Activated B cell treated with CpG ODN at 0.5 μM for 24 hours (primary cell): ENCODE measurements at places on chromosomes 11 and 22.

DNA sequence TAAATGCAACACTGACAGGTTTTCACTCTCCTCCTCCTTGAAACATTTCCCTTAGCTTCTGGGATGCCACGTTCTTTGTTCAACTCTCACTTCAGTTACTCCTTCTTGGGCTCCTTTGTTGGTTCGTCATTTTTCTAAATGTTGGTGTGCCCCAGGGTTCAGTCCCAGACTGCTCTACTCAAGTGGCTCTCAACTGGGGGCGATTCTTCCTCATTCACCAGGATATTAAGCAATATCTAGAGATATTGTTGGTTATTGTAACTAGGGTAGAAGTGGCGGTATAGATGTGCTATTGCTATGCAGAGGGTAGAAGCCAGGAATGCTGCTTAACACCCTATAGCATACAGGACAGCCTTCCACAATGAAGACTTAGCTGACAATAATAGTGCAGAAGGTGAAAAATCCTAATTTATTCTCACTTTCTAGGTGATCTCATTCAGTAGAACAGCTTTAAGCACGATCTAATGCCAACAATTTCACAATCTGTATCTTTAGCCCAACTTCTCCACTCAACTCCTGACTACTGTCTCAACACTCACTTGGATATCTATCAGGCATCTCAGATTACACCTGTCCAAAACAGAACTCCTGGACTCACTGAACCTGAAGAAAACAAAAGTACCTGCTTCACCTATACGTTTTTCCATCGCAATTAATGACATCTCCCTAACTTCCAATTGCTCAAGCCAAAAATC, 4.6 kb downstream of the NUP160 start:
- H3K4me1 ChIP-seq = peaks cover 25% of the 10 kb centered on the region
- no peak overlapping the region for H3K27ac ChIP-seq
- DNase-seq = no peak
- H3K4me3 ChIP-seq = no peak overlapping the region
- H3K36me3 ChIP-seq = peaks cover 45% of the 10 kb centered on the region

DNA sequence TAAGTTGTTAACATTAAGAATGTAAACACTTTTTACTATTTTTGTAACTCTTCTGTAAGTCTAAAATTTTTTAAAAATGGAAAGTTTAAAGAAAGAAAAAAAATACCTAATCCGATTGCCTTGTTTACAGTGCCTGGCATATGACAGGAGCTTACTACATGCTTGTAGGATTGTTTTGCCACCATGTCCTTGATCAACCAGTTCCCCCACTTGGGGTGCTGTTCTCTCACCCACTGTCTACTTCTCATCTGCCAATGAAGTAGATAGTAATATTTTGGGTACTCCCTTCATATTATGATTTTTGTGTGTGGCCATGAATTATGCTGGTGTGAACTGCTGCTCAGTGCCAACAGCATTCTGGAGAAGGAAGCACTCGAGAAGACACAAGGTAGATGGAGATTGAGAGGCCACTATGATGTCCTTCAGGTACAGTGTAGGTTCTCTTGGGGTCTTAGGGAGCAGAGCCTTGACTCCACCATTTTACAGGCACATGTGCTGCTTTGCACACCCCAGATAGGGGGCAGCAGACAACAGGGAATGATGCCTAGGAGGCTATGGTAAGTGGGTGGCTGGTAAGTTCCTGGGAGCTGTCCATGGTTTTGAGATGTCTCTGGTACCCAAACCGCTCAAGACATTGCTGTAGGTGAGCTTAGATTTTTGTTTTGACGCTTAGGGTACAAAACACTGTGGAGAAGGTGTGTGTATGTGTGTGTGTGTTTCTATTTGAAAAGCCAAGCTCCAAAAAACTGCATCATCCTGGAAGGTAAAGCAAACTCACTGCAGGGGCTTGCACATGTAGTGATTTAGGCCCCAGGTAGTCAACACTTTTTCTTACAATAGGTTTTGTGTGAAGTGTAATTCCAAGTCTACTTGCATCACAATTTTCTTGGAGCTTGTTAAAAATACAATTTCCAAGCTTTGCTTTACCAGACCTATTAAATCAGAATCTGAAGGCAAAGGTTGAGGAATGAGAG, 494.5 kb upstream of the LARGE1 start:
- H3K27me3 ChIP-seq = no peaks in the 10 kb centered on the region

DNA sequence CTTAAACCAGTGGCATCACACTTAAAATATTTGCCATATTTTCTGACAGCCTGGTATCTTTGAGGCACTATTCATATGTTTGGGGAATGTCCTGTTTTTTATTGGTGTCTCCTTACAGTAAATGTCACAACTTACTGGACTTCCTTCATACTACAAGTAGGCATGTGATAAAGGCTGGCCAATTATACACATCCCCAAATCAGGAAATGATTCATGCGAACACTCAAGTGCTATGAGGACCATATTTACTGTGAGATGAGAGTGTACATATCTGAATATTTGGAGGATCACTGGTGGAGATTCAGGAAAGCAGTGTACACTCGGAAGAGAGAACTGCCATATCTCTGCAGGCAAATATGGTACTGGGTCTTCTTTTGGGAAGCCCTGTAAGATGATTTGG, 913.8 kb upstream of the CHORDC1 start:
- no peak for DNase-seq
- no peak overlapping the region for H3K4me3 ChIP-seq
- no peaks in the 10 kb centered on the region for H3K27me3 ChIP-seq
- H3K4me1 ChIP-seq = no peaks in the 10 kb centered on the region
- no peaks in the 10 kb centered on the region for H3K36me3 ChIP-seq

- no peak for DNase-seq
- H3K4me3 ChIP-seq = no peak overlapping the region
- H3K4me1 ChIP-seq = peaks cover 13% of the 10 kb centered on the region
- H3K27me3 ChIP-seq = no peaks in the 10 kb centered on the region
- H3K27ac ChIP-seq = no peak overlapping the region
- H3K36me3 ChIP-seq = no peaks in the 10 kb centered on the region
Measured at GRCh38 chr11:58637371-58637770, 14.9 kb downstream of the CNTF start.

DNA sequence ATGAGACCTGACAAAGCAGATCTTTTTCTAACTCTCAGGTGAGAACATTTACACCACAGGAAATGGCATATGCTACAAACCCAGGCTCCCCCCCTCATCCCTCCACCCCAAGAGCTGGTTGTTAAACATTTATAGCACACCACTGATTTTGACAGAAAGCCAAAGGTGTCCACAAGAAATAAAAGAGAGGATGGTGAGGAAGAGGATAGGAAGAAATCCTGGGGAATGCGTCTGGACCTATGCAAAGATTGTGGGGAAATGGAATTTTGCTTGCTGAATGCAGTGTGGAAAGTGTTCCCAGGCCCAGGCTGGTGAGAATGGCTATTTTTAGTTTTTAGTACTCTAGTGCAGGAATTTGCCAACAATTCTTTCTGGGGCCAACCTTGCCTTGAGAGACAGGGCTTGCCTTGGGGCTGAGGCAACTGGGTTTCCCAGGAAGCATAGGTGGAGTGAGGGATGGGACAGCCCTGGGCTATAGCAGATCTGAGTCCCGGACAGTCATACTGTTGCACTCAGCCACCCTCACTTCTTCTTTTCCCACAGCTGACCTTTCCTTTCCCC, 163.9 kb downstream of the ADAMTS15 start:
- H3K4me3 ChIP-seq = no peak overlapping the region
- no peak overlapping the region for H3K27ac ChIP-seq
- no peak for DNase-seq
- no peaks in the 10 kb centered on the region for H3K4me1 ChIP-seq
